ENCODE measurements at places on chromosomes 11 and 22. TPM values are rescaled to one million over a fixed set of nuclear protein-coding genes. Genes with fewer than 3 reads are reported as not detected.
A peak's percentile ranks its signal among the peaks of the same experiment; 100 is the strongest.

GRCh38 chr22:35335936-35336781 is 36.5 kb downstream of the TOM1 start:
- no peak for DNase-seq

- no peak for DNase-seq
Measured at GRCh38 chr11:69903211-69903610, 84.0 kb upstream of the FGF3 start.

DNA sequence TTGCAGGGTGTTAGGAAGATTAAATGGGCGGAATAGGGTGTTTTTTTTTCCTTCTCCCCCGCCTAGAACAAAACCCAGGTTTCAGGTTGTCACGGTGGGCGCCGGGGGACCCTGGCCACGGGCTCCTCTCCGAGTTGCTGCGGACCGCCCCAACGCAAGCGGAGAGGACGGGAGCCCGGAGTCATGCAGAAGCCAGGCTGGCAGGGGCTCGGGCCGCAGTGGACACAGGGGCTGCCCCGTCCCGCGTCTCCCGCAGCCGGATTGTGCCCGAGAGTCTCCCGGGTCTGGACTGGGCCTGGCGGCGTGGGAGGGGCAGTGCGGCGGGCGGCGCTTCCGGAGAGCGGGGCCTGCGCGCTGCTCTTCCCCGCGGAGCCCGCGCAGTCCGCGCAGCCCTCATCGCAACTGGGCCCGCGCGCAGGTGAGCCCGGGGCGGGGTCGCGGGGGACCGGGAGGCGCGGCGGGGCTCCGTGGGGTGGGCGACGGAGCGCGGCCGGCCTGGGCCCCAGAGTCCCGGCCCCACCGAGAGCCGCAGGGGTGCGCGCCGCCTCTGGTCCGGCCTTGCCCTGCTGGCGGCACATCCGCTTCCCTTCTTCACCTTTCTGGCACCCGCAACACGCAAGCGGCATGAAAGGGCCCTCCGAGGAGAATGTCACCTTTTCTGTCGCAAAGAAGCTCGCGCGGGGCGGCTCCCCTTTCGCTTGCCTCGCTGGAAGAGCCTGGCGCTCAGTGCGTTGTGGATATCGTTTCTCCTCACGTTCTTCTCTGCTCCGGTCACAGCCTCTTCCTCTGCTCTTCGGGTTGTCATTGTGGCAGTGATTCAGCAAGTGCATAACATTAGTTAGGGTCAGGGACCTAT is at the start of gene TIRAP:
Gene TIRAP (plus strand): TSS at position 358 of the 856 bp plus-strand sequence. CDS start 7,802 bp downstream, outside the sequence.
- DNase-seq: peak; percentile 82

DNA sequence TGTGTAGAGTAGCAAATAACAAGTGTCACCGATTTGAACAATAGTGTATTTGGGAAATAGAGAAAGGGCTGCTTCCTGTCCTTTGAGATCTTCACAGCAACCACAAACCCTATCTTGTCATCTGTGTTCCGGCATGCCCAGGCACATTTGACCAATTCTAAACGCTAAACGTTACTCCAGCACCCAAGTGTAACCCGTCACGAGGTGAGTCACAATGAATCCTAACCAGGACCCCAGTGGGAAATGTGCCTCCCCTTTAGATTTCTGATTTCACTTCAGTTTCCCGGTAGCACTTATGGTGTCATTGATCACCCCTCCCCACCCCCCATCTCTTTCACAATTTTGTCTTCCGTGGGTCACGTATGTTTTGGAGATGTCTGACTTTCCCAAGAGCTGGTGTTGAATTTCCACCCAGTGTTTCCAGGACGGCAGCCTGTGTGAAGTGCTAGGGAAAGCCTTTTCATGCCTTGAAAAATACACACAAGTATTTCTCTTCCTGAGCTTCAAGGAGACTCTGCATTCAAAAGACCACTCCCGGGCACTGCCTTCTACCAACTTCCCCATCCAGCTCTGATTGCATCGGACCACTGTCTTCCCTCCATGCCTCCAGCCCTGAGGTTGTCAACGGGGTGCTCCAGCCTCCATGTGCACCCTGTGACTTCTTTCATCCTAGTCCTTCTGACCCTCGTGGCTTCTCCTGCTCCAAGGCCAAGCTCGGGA is 10.5 kb upstream of the C11orf24 start:
- no peak for DNase-seq

DNA sequence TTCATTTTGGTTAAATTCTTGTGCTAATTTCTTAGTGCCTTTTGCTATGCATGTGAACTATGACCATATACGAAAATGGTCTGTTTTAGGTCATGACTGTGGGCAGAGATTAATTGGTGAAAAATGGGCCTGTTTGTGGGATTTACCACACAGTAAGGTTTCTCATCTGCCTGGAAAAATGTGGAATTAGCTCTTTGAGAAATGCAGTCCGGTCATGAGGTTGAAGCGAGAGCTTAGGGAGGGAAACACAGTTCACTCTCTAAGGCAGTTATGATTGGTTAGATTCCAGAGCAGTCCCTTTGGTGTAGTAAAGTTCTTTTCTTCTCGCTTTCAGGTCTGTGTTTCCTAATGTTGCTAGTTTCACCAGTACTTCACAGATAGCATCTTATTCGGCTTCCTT is 1.2 kb upstream of the PDE3B start:
- DNase-seq: no peak

- DNase-seq: no peak
Measured at GRCh38 chr11:97990162-97990920, 1030.4 kb upstream of the CNTN5 start.

GRCh38 chr11:2209370-2209801 is 37.8 kb upstream of the TH start:
- peak; percentile 36 for DNase-seq

- no peak for DNase-seq
Measured at GRCh38 chr11:118076754-118077281, at the start of gene TMPRSS4. Gene TMPRSS4 (plus strand): TSS chr11:118077078. CDS start chr11:118077303, 225 bp downstream.

GRCh38 chr11:122523846-122524805 is 131.4 kb upstream of the UBASH3B start:
- DNase-seq: no peak

- DNase-seq: no peak
Measured at GRCh38 chr11:108035690-108036089, 27.0 kb downstream of the CUL5 start.

- DNase-seq: no peak
Measured at GRCh38 chr22:26674211-26675190, 17.1 kb downstream of the MIAT start.

GRCh38 chr11:116826751-116827431 is 2.8 kb upstream of the APOC3 start:
- peak; percentile 40 for DNase-seq

The SLC25A18 gene
- total RNA-seq: 0.53 TPM

The FAT3 gene
- 2.2 TPM for total RNA-seq

The MMP1 gene
- 0.22 TPM for total RNA-seq

The PRR5L gene
- 28.6 TPM for total RNA-seq

The TP53I11 gene
- 101 TPM for total RNA-seq

The B3GAT1 gene
- total RNA-seq: 23.3 TPM

The ANAPC15 gene
- 21.4 TPM for total RNA-seq

The CCDC117 gene
- total RNA-seq: 16.1 TPM

The DNAJB7 gene
- total RNA-seq: not detected

The PANX2 gene
- 0.76 TPM for total RNA-seq

The NRIP3 gene
- total RNA-seq: 0.62 TPM

The TMEM109 gene
- total RNA-seq: 128 TPM

All from sciatic nerve (tissue), 2 donors.